ENCODE measurements at places on chromosomes 1 and 21.

DNA sequence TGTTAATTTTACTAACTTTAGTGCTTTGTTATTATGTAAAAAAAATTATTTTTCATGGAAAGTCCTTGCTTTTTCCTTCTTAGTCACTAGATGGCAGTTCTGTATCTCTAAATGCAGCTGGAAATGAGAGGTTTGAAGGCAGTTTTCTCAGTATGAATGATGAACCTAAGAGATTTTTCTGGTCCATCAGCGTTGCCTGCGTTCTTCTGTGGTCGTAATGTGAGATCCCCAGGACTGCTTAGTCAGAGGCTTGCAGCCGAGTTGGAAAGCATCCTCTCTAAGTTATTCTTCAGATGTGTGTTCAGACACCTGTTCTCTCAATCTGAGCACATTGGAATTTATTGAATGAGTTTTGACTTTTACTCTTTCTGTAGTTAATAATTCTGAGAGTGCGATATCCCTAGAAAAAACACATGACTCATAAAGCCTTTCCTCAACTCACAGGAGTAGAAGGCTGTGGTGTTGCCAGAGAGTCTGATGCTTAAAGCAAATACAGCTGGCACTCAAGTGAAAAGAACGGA, 99.3 kb downstream of the FMN2 start:
- DNase-seq: peak; percentile 85

GRCh38 chr1:29784276-29785136, 548.2 kb downstream of the PTPRU start:
- no peak for DNase-seq

DNA sequence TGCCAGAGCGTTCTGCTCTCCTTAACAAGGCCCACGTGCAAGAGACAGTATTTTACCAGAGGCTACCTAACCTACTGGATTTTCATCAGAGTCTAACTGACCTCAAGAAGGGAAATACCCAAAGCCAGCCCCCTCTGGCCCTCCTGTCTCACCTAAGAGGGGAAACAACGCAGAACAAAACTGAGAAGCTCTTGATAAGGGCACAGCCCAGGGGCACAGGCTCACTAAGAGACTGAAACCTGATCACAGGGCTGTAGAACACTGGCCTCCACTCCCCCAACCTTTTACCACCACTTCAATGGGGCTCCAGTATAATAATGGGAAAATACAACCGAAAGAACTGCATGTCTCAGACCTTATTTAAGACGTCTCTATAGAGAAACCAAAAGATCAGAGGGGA, 449.5 kb upstream of the CAMK1G start:
- no peak for DNase-seq

- DNase-seq: no peak
Measured at GRCh38 chr1:109048335-109048734, 6.4 kb upstream of the WDR47 start.

DNA sequence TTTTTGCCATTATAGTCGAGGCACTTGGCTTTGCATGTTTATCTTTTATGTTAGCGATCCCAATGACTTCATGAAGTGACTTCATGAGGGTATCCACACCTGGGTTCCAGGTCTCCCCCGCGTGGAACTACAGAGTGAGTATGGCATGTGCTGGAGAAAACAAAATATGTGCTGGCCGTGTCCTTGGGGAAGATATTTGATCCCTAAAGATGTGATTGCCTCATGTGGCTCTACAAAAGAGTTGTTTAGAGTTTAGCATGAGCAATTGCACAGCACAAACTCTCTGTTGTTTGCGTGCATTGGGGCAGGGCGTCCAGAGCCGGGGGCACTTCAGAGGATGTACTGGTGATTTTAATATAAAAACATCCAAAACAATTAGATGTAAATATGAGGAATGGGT, 4.8 kb downstream of the IL10RB start:
- DNase-seq: no peak

DNA sequence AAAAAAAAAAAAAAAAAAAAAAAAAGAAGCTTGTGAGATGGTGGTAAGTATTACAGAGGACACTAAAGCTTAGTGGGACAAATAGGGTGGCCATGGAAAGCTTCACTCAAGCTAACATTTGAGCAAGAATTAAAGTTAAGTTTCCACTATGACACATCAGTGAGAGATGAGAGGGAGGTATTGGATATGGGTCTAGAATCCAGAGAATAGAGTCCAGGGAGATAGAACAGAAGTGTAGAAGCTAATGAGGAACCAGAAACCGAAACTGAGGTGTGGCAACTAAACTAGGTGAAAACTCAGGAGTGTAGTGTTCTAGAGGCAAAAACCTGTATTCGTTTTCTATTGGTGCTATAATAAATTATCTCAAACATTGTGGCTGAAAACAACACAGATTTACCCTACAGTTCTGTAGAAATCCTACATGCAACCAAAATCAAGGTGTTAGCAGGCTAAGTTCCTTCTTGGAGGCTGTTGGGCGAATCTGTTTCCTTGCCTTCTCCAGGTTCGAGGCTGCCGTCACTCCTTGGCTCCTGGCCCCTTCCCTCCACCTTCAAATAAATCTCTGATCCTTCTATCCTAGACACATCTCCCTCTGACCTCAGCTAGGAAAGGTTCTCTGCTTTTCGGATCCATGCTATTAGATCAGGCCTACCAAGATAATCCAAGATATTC, 36.2 kb downstream of the PTP4A2 start:
- DNase-seq: no peak

GRCh38 chr1:180190091-180190490, 35.4 kb downstream of the QSOX1 start:
- no peak for DNase-seq

DNA sequence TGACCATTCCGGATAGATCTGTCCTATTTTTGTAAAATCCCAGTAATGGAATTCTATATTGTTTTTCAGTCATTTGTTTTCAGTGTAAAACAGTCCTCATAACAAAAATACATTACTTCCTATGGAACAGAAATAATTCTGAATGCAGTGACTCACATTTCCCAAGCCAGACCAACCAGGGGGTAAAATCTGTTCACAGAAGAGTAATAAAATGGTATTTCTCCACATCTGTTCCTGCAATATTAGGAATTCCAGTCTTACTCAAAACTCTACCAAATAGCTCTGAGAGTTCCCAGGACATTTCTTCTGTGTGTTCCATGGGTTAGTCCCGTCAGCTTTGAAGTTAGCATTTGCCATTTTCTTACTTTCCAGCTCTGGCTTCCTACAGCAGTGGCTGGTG, 2.6 kb upstream of the DDR2 start:
- peak; percentile 15 for DNase-seq

Measured in renal cortical epithelial cell (primary cell).